ENCODE measurements at places on chromosomes 1 and 21.

- no peak for DNase-seq
These were observed 4.0 kb downstream of the PHC2 start for GRCh38 chr1:33426916-33427315.

DNA sequence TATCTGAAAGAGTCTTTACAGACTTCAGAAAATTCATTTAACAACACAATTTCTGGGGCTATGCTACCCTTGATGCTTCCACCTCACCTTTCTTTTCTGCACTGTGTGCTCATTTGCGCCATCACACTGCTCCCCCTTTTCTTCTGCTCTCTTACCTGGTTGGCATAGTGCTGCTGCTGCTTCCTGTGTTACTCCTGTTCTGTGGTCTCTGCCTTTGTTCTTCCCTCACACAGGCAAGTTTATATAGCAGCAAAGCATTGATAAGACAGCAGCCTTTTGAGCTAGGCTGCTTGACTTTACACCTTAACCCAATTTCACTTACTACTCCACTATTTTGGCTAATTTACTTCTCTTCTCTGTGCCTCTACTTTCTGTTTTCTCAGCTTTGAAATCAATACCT lies 18.3 kb downstream of the SGIP1 start:
- no peak for DNase-seq

- DNase-seq: no peak
These were observed 50.5 kb downstream of the RASSF5 start for GRCh38 chr1:206557636-206558473.

DNA sequence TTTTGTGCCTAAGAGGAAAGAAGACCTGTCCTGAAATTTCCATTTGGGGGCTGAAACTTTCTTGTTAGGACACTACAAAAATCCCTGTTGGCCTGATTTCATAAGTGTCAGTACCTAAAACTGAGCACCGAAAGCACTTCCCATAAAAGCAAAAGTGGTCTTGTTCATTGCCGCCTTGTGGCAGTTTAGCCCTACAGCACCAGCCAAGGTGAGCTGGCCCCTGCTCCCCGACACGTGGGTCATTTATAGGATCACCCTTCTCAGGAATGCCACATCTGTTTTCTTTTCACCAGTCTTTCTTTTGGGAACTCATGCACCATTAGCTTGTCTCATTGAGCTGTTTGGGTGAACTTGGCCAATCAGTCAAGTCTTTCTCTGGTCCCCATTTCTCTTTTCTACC lies 155.8 kb upstream of the KAZN start:
- no peak for DNase-seq

DNA sequence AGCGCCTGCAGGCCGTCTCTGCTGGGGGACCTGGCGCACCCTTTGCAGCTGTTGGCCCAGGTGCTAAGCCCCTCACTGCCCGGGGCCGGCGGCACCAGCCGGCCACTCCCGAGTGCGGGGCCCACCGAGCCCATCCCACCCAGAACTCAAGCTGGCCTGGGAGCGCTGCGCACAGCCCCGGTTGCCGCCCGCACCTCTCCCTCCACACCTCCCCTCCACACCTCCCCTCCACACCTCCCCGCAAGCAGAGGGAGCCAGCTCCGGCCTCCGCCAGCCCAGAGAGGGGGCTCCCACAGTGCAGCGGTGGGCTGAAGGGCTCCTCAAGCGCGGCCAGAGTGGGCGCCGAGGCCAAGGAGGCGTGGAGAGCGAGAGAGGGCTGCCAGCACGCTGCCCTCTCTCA lies 177.8 kb upstream of the KAZN start:
- no peak for DNase-seq

GRCh38 chr1:54296666-54297065 lies 96.7 kb downstream of the MRPL37 start:
- no peak for DNase-seq

Data from type B pancreatic cell (in vitro differentiated cells).